ENCODE measurements at places on chromosomes 16 and 17.

DNA sequence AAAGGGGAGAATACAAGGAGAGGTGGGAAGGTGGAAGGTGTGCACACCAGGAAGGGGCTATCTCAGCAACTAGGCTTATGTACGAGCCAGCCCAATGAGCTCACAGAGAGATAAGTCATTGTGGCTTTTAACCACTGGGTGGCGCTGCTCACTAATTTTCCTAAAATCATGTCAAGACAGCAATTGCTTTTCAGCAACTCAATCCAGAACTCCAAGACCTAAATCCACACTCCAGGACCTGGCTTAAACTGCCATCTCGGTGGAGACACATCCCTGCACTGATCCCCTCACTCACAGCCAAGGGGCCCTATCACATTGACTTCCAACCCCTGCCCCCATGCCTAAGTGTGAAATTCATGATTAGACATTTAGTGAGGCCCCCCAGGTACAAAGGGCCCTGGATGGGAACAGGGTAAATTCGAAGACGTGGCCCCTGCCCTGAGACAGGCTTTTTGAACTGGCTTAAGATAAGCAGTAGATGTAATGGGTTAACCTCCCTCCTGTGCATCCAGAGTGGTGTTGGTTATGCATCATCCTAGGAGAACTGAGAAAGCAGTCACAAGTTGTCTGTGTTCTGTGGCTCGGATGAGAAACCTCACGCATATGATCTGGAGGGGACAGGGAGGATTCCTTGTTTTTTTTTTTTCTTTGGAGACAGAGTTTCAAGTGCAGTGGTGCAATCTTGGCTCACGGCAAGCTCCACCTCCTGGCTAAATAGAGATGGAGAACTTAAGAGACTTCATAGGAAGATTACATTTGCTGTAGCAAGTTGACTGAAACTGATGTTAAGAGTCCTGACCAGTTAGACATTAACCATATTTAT is 11.5 kb downstream of the CCL16 start:
- DNase-seq = peak; percentile 65

- peak; percentile 28 for DNase-seq
Observed at GRCh38 chr16:80852261-80852872, 48.0 kb upstream of the CDYL2 start.

GRCh38 chr17:21287703-21288449 is 3.4 kb downstream of the MAP2K3 start:
- peak; percentile 99 for DNase-seq

DNA sequence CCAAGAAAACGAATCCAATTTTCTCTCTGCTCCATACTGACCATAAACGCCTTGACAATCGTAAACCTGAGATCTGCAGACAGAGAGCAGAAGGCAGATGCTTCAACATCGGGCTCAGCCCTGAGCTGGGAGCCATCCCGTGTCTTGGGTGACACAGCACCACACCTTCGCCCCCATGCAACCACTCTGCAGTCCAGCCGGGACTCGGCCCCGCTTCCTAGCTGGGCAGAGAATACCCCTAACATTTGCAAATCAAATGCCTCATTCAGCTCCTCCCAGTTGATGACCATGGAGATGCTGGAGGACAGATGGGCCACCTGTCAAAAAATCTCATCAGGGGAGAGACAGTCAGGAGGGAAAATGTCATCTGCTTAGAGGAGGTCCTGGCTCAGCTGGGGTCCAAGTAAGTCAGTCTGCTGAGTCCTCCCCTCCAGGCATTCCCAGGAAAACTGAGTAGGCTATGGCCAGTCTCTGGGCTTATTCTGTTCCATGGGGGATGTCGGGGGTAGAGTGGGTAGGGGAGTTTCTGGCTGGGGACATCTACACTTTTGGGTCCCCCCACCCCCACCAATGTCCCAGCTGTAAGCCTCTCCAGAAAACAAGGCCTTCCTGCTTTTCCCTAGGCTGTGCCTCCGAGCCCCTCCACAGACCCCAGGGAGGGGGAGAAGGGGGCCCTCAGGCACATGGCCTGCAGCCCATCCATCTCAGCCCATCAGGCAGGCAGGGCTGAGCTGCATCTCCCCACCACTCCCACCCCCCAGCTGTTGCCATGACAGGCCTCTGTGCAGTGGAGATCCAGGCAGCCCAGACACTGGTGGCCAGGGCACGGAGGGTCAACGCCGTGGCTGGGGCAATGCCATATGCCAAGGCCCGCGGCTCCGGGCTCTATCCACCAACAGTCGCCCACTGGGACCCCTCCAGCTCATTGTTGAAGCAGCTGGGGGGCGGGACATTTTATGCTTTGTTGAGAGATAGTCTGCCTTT is 158.6 kb downstream of the AXIN2 start:
- no peak for DNase-seq

DNA sequence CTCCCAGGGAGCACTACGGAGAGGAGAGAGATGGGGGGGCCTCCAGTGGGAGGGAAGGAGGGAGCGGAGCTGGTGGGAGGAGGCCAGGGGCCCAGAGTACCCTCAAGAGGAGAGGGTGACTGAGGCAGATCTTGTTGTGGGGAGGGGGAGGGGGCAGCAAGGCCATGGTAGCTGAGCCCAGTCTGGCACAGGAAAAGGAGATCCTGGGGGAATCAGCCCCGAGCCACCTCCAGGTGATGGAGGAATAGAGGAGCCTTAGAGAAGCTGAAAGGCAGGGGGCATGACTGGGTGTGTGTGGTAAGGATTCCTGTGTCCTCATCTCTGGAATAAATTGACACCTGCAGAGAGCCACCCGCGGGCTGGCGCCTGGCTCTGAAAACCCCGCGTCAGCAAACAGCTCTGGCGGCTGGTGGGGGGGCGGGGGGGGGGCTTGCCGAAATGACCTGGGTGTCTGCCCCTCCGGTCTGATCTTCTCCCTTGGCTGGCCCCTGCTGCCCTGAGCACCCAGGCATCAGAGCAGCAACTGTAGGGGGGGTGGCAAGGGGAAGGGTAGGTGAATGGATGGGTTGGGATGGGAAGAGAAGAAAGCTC is 1.3 kb upstream of the NLGN2 start:
- DNase-seq = no peak

DNA sequence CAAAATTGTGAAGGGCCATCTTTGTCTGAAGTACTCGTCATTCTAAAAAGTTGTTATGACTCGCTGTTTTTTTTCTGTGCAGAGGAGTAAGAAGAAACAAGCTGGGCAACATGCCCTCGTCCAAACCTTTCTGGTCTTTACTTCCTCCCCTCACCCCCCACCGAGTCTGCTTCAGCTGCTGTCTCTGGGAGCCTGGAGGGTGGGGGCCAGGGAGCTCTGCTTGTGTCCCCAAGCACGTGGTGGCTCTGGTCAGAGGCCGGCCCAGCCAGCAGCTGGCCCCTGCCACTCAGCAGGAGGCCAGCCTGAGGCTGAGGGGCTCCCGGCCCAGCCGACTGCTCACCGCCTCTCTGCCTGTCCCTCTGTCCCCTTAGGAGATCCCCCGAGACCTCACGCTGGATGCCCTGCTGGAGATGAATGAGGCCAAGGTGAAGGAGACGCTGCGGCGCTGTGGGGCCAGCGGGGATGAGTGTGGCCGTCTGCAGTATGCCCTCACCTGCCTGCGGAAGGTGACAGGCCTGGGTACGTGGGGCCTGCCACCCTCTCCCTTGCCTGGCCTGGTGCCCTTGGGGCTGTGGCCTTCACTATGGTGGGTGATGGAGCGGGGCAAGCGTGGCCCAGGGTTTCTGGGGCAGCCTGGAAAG is 53.7 kb upstream of the LGALS9 start:
- no peak for DNase-seq

GRCh38 chr16:17104654-17105053 is 366.1 kb downstream of the XYLT1 start:
- no peak for DNase-seq

- no peak for DNase-seq
Observed at GRCh38 chr16:65842067-65842466, 524.4 kb upstream of the CDH5 start.

- DNase-seq = peak; percentile 40
Observed at GRCh38 chr16:24070851-24071250, 185.3 kb upstream of the CACNG3 start.

- DNase-seq = peak; percentile 72
Observed at GRCh38 chr17:37829592-37830123, 84.8 kb upstream of the HNF1B start.

DNA sequence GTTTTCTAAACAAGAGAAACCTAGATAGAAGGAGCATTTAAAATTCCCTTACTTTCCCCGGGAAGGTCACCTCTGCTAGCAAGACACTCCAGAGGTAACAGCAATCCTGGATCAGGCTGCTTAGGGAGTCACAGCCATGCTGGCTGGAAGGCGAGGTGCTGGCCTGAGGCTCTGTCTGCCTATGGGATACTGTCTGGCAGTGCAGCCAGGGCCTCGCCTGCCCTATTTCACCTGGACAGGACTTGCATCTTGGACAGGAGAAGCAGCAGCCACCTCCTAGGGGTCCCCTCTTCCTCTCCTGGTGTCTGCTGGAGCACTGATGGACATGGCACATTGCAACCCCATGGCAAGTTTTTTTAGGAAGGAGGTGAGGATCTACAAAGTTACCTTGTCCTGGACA is 15.1 kb downstream of the FA2H start:
- DNase-seq = no peak

DNA sequence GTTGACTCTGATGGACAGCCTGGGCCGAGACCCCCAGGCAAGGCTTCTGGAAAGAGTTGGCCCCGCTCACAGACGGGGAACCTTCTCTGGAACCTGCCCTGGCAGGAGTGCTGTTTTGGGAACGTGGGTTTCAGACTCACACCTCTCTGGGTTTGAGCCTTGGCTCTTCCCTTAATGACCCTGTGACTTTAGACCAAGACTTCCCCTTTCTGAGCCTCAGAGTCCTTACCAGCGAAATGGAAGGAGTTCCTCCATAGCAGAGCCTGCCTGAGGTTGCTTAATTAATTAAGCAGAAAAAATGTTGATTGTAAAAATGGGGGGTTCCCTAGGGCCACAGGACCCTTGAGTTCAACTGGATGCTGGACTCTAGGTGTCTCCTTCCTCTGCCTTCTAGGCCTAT is 408.2 kb downstream of the SEC14L1 start:
- peak; percentile 69 for DNase-seq

GRCh38 chr17:40317345-40317873 is 8.4 kb downstream of the RARA start:
- no peak for DNase-seq

GRCh38 chr16:48053418-48053745 is 102.4 kb downstream of the ABCC12 start:
- no peak for DNase-seq

DNA sequence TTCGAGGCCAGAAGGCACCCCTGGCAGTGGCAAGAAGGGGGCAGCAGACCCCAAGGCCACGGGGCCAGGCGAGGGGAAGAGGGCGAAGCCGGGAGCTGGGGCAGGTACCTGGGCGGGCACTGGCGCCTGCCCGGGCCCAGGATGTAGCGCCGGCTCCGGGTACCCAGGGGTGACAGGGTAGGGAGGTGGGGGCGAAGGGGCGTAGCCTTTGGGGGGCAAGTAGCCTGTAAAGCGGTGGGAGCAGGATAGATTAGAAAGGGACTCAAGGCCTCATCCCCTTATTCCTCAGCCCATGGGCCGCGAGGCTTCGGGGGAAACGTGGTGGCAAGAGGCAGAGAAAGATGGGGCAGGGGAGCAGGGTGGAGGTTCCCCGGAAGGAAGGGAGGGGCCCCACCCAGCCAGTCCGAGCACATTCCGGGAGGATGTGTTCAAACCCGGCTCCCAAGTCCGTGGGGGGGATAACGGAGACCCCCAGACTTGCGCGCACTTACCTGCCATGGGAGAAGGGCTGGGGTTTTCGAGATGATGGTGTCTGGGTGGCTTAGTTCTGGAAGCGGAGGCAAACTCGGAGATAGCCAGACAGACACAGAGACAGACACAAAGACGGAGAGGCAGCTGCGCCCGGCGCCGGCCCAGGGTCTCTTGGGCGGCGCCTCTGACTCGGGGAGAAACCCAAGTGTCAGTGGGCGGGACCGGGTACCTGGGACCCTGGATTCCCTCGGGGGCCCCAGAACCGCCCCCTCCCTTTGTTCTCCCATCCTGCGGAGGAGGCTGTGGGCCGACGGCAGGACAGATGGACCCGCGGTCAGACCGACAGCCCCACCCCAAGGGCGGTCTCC is 493 bp downstream of the PLSCR3 start:
- no peak for DNase-seq

Data from inflammatory macrophage treated with lipopolysaccharide for 1 hour (primary cell).